ENCODE measurements at places on chromosomes 7 and 10.

GRCh38 chr10:824946-825345 is 106.6 kb downstream of the LARP4B start:
- no peak for DNase-seq

DNA sequence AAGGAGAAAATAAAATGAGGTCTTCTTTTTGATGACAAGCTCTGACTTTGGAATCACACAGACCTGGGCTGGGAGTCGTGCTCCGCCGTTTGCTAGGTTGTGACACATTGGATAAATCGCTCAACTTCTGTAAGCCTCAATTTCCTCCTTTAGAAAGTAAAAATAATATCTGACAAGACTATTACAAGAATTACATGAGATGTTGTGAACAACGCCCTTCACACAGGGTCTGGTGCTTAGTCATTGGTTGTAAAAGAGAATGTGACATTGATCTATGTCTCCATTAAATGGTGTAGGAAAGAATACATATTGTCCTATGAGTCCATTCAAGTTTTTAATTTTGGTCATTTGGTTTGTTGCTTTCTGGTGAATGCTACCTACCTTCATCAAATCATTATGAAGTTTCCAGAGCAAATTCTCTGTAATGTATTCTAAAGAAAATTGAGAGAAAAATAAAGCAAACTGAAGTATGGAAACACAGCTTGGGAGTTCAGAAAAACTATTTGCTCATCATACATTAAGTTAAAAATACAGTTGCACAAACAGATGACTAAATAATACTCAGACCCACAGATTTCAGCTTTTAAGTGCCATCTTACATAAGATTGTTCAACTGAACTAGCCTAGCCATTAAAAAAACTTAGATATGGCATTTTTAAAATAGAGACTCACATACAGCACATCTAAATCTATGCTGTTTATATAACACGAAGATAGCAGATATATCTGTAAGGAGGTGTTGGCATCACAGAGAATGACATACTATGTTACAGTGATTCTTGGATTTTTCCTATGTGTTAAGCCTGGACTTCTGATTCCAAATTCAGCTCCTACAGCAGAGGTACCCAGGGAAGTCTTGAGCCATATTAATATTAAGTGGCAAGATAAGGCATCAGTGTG is 12.3 kb upstream of the ADRB1 start:
- DNase-seq = no peak

DNA sequence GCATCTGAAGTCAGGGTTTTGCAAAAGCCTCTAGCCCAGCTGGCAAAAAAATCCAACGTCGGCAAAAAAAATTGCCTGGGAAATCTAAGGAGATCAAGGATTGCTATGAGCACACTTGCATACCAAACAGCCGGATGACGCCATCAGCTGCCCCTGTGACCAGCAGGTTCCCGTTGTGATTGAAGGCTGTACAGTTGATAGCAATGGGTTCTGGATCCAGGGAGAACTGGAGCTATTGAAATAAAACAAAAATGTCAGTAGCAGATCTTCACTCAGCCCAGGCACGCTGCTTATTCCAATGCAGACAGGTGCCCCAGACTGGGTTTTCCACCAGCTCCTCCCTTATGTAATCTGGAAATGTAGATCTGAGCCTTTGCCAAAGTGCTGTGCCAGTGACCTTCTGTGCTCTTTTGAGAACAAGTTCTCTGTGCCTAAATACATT is 18.7 kb upstream of the CYREN start:
- DNase-seq = no peak

GRCh38 chr7:8117195-8117594 is 144.8 kb downstream of the ICA1 start:
- DNase-seq = no peak

- no peak for DNase-seq
These were observed 1239.6 kb upstream of the SORCS1 start for GRCh38 chr10:108404155-108404554.

DNA sequence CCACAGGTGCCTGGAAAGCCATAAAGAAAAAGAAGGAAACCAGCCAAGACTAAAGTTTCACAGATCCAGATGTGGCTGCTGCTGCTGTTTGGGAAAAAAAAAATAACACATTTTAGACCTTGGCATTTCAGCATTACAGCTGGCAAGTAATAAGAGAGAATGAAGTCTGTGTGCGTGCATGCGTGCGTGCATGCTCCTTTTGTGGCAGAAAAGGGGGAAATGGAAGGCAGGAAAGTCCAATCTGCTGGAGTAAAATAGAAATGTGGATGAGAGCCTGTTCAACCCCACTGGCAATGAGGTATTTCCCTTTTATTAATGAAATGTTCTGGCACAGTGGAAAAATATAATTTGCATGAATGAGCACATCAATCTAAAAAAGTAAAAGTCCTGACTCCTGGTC is 137.0 kb upstream of the SEMA3A start:
- no peak for DNase-seq

- DNase-seq = no peak
These were observed 35.4 kb upstream of the PPP2R2D start for GRCh38 chr10:131865223-131865917.
